ENCODE measurements at places on chromosomes 3 and 15. TPM values are rescaled to one million over a fixed set of nuclear protein-coding genes. Genes with fewer than 3 reads are reported as not detected.
A peak's percentile ranks its signal among the peaks of the same experiment; 100 is the strongest.

GRCh38 chr15:74613953-74614743 lies 1.5 kb upstream of the CLK3 start:
- no peak for DNase-seq

DNA sequence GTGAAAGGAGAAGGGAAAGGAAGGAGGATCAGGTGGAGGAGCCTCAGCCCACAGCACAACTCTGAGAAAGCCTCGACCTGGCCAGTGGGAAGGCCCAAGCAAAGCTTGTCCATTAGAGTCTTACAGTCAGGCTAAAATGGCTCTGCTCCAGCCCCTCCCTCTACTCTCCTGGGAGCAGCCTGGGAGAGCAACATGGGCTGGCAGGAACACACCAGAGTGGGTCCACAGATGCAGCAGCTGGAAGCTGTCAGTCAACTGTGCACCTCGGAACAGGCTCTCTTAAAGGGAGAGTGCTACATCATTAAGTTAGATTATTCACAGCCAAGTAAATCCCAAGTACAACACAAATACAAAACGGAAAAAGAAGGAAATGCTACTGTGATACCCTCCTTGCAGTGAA lies 98.0 kb upstream of the LIMD1 start:
- DNase-seq = no peak

DNA sequence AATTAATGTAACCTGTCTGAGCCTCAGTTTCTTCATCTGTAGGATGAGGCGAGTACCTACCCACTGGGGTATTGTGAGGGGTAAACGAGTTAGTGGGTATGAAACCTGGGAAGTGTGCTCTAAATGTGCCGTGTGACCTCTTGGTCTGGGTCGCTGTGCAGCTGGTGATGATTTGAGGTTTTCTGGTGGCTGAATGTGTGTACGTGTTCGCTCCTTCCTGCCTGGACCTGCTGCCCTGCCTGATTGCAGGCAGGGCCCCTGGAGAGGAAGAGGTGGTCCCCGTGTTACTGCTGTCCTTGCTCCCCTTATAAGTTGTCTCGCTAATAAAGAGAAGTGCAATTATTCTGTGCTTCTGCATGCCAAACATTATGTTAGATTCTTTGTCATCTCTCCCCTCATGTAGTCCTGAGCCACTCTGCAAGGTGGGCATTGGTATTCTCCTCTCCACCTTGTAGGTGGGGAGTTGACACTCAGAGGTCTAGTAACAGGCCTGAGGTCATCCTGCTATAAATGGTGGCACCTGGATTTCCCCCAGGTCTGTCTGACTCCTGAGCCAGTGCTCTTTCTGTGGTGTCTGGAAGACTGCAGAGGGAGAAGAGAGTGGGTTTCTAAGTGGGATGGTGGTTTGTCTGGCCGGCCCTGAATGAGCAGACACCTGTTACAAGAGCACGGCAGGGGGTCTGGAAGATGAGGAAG lies 15.7 kb downstream of the PDIA5 start:
- no peak for DNase-seq

DNA sequence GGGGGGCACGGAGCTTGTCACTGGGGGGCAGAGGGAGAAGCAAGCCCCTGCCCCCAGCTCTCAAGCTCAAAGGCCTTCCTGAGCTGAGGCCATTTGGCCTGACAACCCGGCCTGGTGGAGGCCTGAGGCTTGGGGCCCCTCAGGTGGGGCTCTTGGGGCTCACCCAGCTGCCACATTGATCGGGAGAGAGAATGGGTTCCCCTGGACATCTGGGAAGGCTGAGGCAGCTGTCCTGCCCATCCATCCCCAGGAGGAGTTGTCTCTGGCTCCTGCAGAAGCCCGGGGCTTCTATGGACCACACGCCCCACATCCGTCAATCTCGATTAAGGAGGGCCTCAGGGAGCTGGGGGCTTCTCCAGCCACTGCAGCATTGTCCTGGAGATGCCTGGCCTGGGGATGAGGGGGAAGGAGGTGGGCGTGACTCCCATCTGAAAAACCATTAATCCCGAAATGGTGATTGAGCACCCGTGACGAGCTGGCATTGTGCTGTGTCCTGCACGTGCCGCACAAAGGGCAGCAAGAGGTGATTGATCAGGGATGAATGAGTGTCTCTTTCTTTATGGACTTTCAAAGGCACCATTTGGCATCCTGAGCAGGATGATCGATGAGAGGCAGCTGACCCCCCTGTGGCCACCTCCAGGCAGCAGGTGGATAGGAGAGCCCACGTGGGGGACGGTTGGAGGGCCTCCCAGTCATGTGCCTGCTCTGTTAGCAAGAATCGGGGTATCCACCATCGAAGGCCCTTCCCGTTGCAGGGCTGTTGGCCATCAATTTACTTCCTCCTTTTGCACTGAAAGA lies 17.2 kb upstream of the CRABP1 start:
- no peak for DNase-seq

DNA sequence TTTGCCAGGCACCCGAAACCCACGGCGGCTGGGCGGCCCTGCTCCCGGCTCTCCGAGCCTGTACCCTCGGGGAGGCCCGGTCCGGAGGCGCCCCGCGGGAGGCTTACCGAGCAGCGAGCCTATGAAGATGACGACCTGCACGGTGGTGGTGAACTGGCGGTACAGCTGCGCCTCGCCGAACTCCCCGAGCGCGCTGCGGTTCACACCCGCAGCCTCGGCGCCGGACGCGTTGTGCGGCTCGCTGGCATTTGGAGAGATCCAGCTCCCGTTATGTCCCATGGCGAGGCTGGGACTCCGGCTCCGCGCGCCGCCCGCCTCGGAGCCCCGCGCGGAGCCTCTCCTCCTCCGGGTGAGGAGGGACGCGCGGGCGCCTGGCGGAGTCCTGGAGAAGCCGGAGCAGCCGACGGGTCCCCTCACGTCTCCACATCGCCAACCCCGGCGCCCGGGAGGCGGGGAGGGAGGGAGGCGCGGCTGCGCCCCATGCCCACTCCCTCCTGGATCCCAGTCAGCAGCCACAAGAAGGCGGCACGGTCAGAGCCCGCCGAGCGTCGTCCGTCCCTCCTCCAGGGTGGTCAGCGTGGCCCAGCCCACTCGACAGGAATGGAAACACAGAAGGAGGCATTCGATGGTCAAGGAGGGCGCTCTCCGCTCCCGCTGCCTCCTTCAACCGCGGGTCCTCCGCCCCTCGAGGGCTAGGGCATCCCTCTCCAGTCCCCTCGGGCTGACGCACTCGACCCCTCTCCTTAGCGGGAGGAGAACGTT lies at the start of gene GPR176:
Gene GPR176 (minus strand): TSS at position 519 of the 762 bp plus-strand sequence. CDS start 240 bp downstream, at position 279.
- peak; percentile 28 for DNase-seq

- no peak for DNase-seq
Measured at GRCh38 chr3:34374521-34374920, 576.1 kb downstream of the PDCD6IP start.

- DNase-seq = no peak
Measured at GRCh38 chr15:52134502-52135144, 22.0 kb upstream of the BCL2L10 start.

DNA sequence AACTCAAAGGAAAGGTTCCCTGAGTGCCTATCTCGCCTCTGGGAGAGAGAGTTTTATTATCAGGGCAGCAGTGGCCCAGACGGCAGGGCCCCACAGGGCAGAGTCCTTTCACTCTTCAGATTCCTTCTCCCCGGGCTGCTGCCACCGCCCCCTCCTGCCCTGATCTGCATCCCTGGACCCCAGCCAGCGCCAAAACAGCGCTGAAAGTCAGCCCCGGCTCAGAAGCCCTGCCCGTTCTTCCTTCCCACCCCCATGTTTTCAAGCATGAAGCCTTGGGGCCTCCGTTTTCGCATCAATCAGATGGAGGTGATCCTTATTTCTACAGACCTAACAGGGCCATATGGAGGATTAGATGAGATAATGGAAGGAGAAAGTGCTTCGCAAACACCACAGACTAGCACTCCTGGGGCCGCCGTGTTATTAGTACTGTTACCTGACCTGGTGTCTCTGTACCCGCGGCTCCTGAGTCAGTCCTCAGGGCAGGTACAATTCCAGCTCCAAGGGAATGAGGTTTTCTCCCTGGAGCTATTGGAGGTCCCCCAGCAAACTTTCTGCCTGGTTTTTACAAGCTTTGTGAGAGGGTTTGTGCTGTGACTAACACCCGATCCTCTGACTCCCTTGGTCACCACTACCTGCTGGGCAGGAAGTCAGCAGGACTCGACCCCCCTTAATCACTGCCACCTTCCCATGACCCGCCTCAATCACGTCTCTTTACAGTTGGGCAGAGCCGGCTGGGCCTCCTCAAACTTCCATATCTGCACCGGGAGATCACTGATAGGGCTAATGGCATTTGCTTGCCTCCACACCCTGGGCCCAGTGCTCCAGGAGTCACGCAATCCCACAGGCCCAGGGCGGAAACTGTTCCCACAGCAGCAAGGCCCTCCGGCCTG lies 39.5 kb upstream of the TSEN2 start:
- DNase-seq = no peak

GRCh38 chr3:184236636-184237035 lies 7.3 kb downstream of the VWA5B2 start:
- no peak for DNase-seq

GRCh38 chr3:48555949-48556795 lies 431 bp downstream of the PFKFB4 start:
- no peak for DNase-seq

- DNase-seq = no peak
Measured at GRCh38 chr15:62899090-62899493, 143.5 kb upstream of the TPM1 start.

DNA sequence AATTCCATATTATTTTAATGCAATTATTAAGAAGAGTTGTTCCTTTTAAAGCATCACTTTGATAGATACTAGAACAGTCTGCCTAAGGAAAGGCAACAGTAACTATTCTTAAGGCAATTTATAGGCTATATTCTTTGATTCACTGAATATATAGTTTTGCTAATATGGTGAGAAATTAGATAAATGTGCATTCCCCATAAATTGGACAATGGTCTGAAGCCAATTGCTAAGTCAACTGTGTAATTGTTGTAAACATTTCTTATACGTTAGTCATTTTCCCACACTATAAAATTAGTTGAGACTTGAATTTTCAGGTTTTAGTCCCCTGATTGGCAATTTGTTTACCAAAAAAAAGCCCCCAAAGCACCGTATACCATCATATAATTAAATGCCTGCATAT lies 263.0 kb upstream of the NECTIN3 start:
- no peak for DNase-seq

GRCh38 chr15:40344631-40345120 lies 3.9 kb upstream of the CCDC9B start:
- peak; percentile 83 for DNase-seq

DNA sequence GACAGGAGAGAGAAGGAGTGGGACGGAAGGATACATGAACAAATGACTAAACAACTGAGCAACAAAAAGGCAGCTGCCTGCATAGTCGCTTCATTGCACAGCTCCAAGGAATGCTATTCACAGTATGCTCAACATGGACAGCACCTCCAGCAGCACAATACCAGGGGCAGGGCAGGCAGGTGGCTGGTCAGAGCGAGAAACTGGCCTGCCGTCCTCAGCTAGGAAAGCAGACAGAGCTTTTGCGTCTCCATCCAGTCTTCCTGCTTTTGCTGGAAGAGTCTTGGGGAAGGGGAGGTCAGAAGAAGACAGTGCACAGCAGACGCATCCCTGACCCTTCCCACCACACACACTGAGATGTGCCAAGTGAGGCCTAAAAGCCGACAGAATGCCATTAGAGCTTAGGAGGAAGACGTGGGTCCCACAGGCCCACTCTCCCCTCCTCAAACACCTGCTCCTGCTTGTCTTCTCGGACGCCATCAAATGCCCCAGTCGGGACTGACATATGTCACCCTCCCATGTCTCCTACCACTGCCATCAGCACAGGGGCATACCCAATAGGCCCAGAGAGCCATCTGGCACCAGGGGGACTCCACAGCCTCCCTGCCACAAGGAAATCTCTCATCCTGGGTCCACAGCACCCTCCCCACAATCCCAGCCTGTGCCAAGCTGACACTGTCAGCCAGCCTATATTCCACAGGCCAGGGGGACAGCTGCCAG lies 3.9 kb downstream of the RAB6B start:
- peak; percentile 9 for DNase-seq

Gene APOD
- total RNA-seq = not detected

Gene LTF
- total RNA-seq = not detected

Gene SLC28A2
- total RNA-seq = not detected

Gene MESP2
- not detected for total RNA-seq

Gene MYL3
- not detected for total RNA-seq

Gene UBA7
- total RNA-seq = 187 TPM

Gene OXSM
- total RNA-seq = 14.5 TPM

Gene ATP13A5
- not detected for total RNA-seq
